ENCODE measurements at places on chromosomes 2 and 18.

DNA sequence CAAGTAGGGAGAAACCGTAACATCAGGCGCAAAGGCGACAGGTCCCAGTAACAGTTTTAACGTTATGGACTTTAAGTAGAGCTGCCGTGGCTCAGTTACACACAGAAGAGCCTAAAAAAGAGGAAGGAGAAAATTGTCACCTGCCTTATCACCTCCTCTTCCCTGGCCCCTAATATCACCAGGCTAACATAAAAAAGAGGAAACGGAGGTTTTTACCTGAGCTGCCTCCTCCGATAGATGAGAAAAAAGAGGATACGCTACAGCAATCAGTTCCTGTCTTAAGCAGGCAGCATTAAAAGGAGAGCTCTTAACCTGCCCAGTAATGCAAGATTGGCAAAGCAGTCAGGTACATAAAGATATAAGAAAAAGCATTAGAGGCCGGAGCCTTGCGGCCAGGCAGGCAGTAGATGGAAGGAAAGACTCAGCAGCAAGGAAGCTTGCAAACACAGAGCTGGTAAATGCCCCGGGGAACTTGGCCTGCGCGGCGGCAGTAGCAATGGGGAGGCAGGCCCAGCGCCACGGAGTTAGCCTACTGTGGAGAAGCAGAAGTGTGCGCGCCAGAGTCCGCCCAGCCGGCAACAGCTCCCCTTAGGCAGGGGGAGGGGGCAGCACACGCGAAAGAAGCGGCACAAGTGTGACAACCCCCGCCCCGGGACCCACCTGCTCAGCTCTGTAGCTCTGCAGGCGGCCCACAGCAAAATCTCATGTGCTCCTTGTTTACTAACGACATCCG lies 116.3 kb upstream of the SCN7A start:
- DNase-seq = no peak

- DNase-seq = no peak
Measured at GRCh38 chr18:40851014-40851429, 1104.0 kb upstream of the PIK3C3 start.

DNA sequence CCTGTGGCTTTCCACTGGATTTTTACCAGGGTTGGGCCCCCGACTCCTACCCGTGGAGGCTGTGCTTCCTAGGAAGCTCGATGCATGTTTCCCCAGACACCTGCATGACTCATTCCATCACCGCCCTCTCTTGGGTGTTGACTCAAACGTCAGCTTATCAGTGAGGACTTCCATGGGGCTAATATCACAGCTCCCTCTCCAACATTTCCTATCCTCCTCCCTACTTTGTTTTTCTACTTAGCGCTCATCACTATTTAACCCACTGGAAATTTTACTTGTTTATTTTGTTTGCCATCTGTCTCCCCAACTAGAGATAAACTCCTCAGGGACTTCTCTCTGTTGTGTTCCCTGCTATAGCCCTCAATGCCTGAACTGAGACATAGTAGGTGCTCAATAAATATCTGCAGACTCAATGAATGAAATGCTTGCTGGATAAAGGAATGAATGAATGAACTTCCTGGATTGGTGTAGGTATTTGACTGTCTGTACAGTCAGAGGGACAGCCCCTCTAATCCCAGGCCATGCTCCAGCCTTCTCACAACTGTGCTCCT lies 89.7 kb upstream of the MSH2 start:
- no peak for DNase-seq

DNA sequence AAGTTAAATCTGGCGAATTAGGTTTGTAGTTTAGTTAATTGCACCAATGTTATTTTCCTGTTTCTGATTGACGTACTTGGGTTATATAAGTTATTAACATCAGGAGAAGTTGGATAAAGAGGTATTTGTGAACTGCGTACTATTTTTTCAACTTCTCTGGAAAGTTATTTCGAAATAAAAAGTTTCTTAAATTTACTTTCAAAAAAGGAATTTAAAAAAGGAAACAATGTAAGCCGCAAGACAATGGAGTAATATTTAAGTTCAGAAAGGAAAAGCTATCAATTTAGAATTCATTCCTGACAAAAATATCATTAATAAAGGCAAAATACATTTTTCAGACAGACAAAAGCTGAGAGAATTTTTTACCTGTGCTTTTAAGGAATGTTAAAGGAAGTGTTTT lies 47.7 kb downstream of the RAB10 start:
- DNase-seq = no peak

GRCh38 chr2:21028021-21028947 lies 15.6 kb downstream of the APOB start:
- DNase-seq = no peak

DNA sequence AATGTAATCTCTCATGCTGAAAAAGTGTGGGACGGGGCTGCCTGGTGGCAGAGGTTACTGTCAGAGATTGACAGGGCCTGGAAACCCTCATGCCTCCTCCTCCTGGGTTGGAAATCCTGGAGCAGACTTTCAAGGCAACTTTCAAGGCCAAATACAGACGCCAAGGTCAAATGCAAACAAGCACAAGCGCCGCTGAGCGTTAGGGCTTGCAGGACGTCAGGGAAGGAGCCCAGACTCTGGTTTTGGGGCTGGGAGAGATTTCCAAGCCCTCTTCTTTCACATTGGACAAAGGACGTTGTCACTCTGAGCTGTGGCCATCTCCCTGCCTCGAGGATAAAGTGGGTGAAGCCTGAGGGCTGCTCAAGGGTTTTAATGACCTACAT lies 120.1 kb downstream of the TWIST2 start:
- no peak for DNase-seq

DNA sequence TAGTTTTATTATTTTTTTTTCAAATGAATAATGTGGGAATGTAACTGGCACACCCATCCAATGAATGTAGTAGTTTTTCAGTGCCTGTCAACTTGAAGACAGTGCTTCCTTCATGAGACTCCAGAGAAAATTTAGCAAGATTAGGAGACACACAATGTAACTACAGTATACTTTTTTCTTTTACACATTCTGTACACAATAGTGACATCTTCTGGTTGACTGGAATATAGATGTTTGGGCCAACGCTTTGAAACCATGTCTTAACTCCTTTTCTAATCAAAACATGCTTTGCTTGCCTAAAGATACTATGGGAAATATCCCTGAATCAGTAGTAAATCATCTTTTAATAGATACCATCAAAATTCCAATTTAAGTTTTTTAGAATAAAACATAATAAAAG lies 229.5 kb upstream of the ZC3H15 start:
- DNase-seq = peak; percentile 25

DNA sequence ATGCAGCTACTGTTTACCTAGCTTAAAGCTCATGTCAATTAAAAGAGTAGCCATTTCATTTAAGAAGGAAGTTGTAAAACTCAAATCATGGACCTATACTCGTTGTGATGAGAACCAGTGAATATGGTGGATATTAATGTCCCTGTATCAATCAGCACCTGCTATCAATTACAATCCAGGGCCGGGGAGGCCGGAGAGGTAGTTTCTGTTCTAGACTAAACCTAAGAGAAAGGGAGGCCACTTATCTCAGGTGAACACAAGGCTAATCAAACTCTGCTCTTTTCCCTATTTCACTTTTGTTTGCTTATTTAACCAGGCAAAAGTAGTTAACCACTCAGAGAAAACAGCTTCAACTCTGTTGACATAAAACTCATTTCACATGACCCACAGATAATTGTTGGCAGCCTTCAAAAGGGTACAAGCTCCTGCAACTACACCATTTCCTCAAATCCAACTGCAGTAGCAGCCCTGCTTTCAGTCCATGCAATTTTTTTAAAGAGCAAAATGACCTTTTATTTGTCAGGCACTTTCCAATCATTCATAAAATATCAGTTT lies 27.8 kb upstream of the SLC9A2 start:
- no peak for DNase-seq

GRCh38 chr2:121245913-121246312 lies 39.1 kb downstream of the TFCP2L1 start:
- no peak for DNase-seq

GRCh38 chr18:11096839-11097750 lies 52.3 kb downstream of the PIEZO2 start:
- no peak for DNase-seq

DNA sequence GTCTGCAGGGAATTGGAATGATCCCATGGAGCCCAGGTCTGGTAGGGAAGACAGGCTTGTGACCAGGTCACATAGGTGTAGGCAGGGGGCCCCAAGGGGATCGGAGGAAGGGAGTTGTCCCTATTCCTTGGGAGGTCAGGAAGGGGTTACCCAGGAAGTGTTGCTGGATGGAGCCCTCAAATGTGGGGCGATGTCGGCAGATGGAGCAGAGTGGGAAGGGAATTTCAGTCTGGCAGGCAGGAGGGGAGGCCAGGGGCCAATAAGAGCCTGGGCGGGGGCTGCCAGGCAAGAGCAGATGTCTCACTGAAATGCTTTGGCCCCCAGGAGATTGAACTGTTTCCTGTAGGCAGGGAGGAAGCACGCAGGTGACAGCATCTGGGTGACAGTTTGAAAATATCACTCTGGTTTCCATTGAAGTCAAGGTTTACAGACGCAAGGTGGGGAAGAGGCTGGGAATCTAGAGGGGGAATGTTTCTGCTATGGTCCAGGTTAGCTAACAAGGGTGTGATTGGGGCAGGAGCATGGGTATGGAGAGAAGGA lies 81.5 kb upstream of the SMAD2 start:
- DNase-seq = no peak

- no peak for DNase-seq
Measured at GRCh38 chr2:219976871-219977270, 349.4 kb downstream of the SLC4A3 start.

- DNase-seq = no peak
Measured at GRCh38 chr2:130391872-130392670, 36.2 kb downstream of the PTPN18 start.

DNA sequence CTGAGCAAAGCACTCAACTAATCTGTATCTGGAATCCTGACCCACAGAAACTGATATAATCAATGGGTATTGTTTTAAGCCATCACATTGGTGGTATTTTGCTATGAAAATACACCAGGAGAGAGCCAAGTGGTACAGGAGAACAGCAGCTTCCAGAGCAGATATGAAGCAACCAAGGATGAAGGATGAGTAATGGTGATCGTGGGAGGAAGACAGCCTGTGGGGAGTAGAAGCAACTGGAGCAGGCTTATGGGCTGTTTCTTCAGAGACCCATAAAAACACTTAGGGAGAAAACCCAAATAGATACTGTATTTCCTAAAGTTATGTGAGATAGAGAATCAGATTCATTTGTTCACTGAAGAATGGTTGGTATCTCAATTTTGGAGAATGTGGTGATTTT lies 330.8 kb downstream of the NUP35 start:
- no peak for DNase-seq

- no peak for DNase-seq
Measured at GRCh38 chr2:86631846-86632485, 8.3 kb upstream of the RNF103 start.

- no peak for DNase-seq
Measured at GRCh38 chr2:214730800-214731407, 78.6 kb downstream of the BARD1 start.

GRCh38 chr2:64412671-64413070 lies 41.3 kb upstream of the LGALSL start:
- no peak for DNase-seq

GRCh38 chr2:209322041-209322440 lies 101.8 kb upstream of the MAP2 start:
- no peak for DNase-seq

GRCh38 chr2:24123922-24124580 lies 782 bp downstream of the FAM228B start:
- DNase-seq = no peak

GRCh38 chr2:42897358-42897757 lies 105.0 kb upstream of the HAAO start:
- DNase-seq = no peak

- no peak for DNase-seq
Measured at GRCh38 chr2:156332534-156333273, at the start of gene NR4A2. Gene NR4A2 (minus strand): TSS chr2:156332721. CDS start chr2:156330186, 2,535 bp downstream.

- no peak for DNase-seq
Measured at GRCh38 chr2:7071916-7072556, 154.8 kb downstream of the RNF144A start.

DNA sequence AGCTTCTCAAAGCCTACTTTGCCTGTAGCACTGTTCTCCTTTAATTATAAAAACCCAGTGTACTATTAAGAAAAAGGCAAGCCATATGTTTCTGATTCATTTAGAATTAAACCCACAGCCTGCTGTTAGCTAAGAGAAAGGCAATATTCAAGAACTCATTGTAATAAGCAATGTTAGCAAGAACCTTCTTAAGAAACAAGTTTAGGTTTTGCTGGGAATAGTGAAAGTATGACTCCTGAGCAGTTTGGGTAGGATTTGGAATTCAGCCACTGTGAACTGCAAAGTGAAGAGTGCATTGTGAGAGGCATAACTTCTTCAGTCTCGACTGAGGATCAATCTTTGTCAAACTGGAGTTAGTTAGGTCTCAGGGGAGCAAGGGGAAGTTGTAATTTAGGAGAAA lies 206.5 kb upstream of the NT5C1B start:
- DNase-seq = no peak

DNA sequence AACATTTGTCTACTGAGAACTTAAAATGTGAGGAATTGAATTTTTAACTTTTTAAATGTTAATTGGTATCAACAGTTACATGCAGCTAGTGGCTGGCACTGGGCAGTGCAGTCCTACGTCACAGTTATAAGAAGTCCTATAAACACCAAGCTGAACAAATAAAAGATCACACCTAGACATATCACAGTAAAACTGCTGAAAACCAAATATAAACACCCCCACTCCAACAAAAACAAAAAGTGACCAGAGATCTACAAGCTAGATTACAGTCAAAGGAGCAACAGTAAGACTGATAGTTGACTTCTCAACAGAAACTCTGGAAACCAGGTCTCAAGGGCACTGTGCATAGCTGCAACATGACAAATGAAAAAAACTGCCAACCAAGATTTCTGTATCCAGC lies 19.4 kb downstream of the TLK1 start:
- no peak for DNase-seq

GRCh38 chr2:38098421-38099098 lies 22.6 kb upstream of the CYP1B1 start:
- no peak for DNase-seq

DNA sequence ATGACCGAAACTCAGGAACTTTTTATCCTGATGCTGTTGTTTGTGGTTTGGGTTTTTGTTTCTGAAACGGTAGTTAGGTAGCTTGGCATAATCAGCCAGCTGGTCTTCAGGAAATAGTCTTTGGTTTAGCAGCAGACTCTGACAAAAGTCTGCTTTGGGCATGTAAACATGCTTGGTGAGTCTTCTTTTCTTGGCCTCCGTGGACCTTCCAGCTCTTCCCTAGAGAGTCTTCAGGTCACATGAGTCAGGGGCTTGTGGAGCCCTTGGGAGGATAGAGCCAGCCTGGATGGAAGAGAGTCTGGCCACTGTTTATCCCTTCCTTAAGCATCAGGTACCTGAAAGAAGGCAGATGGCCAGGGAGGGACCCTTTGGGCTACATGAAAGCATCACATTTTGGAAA lies 154.5 kb downstream of the MGAT5 start:
- DNase-seq = no peak

DNA sequence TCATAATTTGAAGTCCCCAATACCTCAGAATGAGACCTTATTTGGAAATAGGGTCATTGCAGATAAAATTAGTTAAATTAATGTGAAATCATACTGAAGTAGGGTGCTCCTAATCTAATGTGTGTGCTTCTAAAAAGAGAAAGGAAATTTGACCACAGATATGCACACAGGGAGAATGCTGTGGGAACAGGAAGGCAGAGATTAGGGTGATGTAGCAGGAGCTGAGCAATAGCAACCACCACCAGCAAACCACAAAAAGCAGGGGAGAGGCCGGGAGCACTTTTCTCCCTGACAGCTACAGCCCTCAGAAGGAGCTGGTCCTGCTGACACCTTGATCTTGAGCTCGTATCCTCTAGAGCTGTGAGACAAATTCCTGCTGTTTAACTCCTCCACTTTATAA lies 24.6 kb upstream of the SCG2 start:
- no peak for DNase-seq
